ENCODE measurements at places on chromosomes 3 and 15. TPM values are rescaled to one million over a fixed set of nuclear protein-coding genes. Genes with fewer than 3 reads are reported as not detected.

- no peak for DNase-seq
Observed at GRCh38 chr3:70999730-71000129, 583.8 kb downstream of the FOXP1 start.

- no peak for DNase-seq
Observed at GRCh38 chr3:178479860-178480259, 56.4 kb upstream of the KCNMB2 start.

The SOX14 gene
- not detected for total RNA-seq

The MEIS2 gene
- total RNA-seq = 12.6 TPM

DNA sequence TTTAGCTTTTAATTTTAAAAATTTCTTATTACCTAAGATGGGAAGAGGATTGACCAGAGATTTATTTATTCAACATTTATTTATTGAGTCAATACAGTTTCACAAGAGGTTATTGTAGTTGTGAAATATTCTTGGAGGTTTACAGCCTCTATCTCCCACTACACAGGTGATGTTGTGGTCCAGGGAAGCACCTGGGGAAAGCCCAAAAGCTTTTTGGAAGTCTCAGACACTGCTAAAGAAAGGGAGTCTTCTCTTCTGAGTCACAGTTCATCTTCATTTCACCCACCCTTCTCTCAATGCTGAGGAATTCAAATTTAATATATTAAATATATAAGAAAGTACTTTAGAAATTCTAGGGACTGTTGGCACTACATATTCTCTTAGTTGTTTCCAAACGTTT, 41.8 kb downstream of the SERPINI1 start:
- no peak for DNase-seq

The GP9 gene
- total RNA-seq = not detected
